ENCODE measurements at places on chromosomes 5 and 9.

DNA sequence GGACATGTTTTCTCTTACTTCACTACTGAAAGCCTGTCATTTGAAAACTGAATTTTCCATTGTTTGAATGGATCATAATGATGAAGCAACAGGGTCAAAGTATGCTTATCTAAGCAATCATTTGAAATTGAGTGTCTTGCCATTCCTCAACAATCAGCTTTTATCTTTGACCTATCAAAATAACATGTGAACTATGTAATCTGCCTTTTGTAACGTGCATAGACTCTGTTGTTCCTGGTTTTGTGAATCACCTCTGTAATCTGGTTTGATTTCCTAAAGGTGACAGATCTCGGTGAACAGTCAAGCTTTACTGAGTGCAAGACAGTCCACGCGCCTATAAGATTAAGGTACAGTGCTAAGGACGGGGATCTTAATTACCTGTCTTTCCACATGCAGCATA, 3.3 kb downstream of the MEF2C start:
- DNase-seq: no peak

DNA sequence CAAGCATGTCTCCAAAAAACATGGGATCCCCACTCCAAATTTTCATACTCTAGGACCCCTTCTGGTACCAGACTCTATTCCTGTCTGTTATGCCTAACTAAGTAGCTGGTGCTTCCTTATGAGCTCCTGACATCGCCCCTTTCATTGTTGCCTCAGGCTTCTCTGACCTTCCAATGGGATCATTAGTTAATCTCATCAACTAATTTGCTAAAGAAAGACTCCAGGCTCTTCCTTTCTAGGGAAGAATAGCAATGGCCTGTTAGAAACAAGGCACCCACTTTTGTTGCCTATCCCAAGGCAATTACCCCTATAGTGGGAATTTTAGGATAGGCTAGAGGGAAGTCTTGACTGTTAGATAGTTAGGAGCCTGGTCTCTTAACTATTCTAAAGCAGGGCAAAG, 369.5 kb downstream of the MLLT3 start:
- DNase-seq: no peak

DNA sequence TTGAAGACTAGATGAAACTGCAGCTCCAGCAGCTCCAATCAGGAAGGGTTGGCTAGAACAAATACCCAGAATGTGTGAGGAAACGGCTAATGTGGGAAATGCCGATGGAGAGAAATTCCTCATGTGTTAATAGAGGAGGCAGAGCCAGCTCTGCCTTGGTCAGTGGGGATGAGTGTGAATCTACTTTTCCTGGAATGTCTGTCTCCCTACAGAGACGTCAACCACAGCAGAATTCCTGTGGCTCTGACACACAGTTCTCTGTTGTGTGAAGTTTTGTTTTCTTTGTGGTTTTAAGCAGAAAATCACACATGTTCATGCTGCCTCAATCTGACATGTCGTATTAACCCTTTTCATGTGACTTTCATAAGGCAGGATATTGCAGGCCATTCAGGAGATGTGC, 476.6 kb upstream of the WWC1 start:
- no peak for DNase-seq

- DNase-seq: no peak
Observed at GRCh38 chr9:83220730-83221129, 157.8 kb upstream of the RASEF start.

- no peak for DNase-seq
Observed at GRCh38 chr9:115838417-115838816, 315.2 kb upstream of the PAPPA start.

DNA sequence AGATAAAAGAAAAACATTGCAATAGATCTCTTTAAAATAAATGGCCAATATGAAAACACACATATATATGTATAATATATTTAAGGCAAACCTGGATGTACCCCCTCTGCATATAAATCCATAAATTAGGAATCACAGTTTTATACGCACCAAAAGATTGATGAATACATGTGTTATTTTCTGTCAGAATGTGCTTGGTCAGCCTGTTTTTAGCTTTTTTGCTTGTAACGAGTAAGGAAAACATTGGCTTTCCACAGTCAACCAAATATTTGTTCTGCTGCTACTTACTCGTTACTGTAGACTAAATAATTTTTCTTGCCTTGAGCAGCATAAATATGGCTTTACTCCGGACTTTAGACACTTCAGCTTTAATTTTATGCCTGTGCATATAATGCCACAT, 173.7 kb downstream of the CWC27 start:
- DNase-seq: no peak

GRCh38 chr5:61631438-61631941, 299.4 kb downstream of the ZSWIM6 start:
- DNase-seq: no peak

GRCh38 chr5:137815202-137815990, 52.3 kb upstream of the MYOT start:
- no peak for DNase-seq

DNA sequence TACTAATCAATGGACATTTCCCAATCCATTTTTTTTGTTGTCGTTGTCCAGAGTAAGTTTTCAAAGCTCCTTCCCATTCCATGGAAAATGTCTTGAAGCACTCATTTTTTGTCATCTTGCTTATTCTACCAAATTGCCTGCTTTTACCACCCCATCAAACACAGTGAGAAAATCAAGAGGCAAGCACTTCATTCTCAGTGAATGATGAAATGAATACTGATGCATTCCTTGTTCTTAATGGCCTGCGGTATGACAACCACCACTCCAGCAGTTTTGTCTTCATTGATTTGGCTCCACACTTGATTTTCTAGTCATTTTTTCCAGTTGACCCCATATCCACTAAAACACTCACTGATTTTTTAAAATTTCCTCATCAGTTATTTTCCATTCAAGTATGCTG, 193.5 kb upstream of the ANKH start:
- DNase-seq: no peak

GRCh38 chr9:91297306-91297705, 64.4 kb downstream of the AUH start:
- DNase-seq: no peak

- no peak for DNase-seq
Observed at GRCh38 chr9:94882966-94883641, 156.6 kb downstream of the AOPEP start.

- no peak for DNase-seq
Observed at GRCh38 chr5:14041528-14042192, 97.2 kb upstream of the DNAH5 start.

DNA sequence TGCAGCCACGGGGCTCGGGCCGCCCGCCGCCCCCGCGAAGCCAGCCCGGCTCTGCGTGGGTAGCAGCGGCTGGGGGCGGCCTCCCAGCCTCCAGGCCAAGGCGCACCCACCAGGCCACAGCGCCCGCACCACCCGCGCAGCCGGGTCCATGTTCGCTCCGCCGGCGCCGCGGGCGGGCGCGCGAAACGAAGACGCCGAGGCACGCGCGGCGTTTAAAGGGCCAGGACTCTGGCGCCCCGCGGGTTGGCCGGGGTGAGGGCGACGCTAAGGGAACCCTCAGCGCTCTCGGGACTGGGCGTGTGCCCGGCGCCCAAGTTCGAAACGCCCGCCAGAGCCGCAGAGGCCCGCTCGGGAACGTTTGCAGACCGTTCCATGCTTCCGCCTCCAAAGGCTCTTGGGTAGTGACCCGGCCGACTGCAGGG, at the start of gene PTGES2:
PTGES2 (minus strand) TSS at position 162 of the 422 bp plus-strand sequence; CDS start at position 150, 12 bp downstream.
- DNase-seq: peak; percentile 84

GRCh38 chr9:136679431-136679941, 7.8 kb downstream of the AGPAT2 start:
- DNase-seq: no peak

- DNase-seq: no peak
Observed at GRCh38 chr5:93476251-93476742, 104.7 kb downstream of the NR2F1-AS1 start.

- no peak for DNase-seq
Observed at GRCh38 chr5:97550164-97550563, 367.1 kb upstream of the RIOK2 start.

DNA sequence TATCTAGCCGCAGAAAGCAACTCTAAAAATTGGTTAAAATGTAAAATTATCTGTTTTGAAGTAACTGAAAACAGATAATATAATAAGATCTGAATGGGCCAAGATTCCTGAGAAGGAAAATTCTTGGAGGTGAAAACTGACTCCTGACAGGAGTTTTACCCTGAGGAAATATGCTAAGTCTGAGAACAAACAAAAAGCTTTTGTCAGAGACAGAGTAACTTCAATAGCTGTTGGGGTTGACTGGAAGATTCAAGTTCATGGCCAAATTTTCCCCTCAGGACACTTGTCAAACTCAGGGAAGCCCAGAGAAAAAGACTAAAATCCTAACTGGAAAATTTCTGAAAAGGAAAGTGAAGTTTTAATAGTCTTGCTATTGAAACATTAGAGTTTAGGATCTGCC, 5.7 kb downstream of the PCDHB4 start:
- no peak for DNase-seq

DNA sequence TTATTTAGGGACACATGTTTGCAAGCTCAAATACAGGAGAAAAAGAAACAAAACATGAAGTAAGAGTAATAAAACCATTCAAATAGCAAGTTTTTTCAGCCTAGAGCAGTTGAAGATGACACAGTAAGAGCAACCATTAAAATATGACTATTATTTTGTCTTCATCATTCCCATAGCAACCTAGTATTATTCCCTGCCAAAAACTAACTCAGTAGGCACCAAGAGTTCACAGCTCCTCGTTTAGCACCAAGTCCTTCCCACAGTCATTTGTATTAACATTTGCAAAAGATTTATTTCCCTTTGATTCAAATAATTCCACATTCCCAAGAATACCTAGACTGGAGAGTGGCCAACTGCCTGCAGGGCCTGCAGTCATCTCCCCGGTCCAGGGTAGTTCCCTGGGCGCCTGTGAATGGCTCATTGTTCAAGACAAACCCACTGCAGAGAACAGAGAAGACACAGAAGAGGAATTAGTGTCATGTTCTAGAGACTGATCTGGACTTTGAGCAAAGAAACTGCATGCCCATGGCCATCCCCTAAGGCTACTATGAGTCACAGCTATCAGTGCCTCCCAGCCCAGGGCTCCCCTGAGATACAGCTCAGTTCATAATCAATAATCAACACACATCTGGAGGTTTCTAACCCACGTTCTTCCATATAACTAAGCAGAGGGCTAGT, 139.1 kb upstream of the MAP3K1 start:
- DNase-seq: no peak

GRCh38 chr9:85716031-85716877, 25.5 kb downstream of the AGTPBP1 start:
- no peak for DNase-seq

- no peak for DNase-seq
Observed at GRCh38 chr9:3751125-3751758, 225.4 kb upstream of the RFX3 start.

DNA sequence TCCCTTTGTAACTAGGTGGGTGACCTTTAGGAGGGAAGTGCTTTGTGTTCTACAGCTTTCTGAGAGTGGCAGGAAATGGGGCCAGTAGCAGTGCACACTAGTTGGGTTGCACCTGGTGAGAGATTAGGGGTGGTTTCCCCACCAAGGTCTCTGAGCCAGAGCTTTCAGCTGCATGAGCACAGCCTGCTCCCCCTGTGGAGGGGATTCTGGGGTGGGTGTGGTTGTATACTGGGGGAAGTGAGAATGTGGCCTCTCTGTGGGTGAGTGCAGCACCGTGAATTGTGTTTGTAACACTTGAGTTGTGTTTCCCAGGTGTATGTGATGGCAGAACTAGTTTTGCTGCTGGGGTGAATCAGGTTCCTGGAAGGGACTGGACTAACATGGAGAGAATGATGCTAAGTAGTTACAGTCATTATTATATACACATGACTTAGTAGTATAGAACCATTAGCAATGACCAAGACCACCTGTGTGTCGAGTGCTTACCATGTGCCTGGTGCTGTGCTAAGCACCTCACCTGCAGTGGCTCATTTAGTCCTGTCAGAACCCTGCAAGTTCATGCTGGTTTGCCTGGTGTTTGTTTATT, 11.8 kb upstream of the CXXC5 start:
- DNase-seq: no peak

DNA sequence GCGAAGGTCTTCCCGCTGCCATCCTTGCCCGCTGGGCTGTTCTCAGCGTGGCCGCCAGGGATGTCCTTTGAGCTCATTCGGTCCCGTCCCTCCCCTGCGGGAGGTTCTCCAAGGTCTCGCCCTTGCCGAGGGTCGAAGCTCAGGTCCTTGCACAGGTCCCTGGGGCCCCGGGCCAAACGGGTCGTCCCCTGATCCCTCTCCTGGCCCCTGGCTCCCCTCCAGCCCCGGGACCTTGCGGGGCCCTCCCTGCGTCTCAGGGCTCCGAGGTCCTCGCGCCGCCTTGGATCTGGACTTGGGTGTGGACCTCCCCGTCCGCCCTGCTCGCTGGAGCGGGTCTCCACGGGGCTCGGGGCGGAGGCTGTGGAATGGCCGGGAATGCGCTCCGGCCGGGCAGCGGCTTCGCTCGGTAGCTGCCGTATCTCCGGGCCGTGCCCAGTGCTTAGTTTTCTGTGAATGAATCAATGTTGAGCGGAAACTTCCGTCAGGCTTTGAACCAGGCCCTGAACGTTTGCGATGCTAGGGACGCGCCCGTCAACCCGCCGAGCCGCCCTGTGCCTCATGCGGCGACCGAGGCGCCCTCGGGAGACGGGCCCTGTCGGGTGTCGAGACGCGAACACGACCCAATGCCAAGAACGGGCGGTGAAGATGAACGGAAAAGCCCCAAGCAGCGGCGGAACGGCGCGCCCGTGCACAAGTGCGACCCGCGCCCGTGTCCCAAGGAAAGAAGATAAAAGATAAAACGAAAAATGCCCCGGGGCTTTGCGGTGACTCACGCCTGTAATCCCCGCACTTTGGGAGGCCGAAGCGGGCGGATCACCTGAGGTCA, 780 bp downstream of the RNU6ATAC start:
- peak; percentile 59 for DNase-seq

GRCh38 chr9:71333321-71333720, 211.9 kb upstream of the TRPM3 start:
- no peak for DNase-seq

DNA sequence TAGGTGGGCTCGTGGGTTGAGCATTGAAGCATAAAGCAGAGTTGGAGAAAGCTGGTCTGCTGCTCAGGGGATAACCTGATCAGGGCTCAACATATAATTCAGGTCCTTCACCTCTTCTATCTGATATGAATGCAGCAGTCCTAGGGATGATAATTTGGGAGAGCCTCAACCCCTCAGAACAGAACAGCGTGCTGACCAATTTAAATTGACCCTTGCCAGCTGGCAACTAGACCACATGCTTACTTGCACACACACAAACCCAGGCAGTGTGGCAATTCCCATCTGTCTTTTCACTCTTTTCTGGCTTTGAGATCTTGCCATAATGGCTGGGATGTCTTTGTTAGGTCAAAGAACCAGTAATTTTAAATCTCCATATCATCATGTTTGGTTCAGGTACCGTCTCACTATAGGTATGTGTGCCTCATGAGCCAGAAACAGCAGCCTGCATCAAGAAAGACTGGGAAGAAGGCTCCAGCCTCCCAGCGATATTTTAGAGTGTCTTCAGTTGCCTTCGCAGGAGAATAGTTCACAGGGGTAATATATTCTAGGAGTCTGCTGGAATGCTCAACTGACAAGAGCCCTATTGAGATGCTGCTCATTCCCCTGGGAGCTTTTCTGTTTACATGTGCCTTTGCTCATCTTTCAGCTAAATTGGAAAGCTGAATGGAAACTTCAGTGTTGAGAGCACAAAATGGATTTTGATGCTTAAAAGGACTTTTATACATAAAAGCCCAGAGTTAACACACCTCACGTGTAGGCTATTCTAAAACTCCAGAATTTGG, 497.6 kb downstream of the RASEF start:
- DNase-seq: no peak

GRCh38 chr9:88813638-88814209, 177.5 kb upstream of the S1PR3 start:
- no peak for DNase-seq

- no peak for DNase-seq
Observed at GRCh38 chr5:106019261-106019660, 1651.5 kb downstream of the EFNA5 start.
